ENCODE measurements at places on chromosomes 3 and 15. TPM values are rescaled to one million over a fixed set of nuclear protein-coding genes. Genes with fewer than 3 reads are reported as not detected.

Gene CPA3
- not detected for total RNA-seq

Gene THRB
- total RNA-seq: 2.6 TPM

Gene CYP1A1
- 0.83 TPM for total RNA-seq

Gene LRRC15
- 0.05 TPM for total RNA-seq

Gene MYZAP
- total RNA-seq: 0.35 TPM

Gene GPR62
- 0.39 TPM for total RNA-seq

Gene TLR9
- 0.34 TPM for total RNA-seq

Gene KLHL40
- total RNA-seq: not detected

Gene ZDHHC23
- 2.2 TPM for total RNA-seq

Gene TCAIM
- total RNA-seq: 33.4 TPM

Gene ABI3BP
- total RNA-seq: 9.2 TPM

All from motor neuron (in vitro differentiated cells).